Stimulated activated CD4-positive, alpha-beta T cell treated with anti-CD3 and anti-CD28 coated beads, TNF-alpha, amount 100 ng/mL, for 1 hour (primary cell): ENCODE measurements at places on chromosomes 11 and 22.

DNA sequence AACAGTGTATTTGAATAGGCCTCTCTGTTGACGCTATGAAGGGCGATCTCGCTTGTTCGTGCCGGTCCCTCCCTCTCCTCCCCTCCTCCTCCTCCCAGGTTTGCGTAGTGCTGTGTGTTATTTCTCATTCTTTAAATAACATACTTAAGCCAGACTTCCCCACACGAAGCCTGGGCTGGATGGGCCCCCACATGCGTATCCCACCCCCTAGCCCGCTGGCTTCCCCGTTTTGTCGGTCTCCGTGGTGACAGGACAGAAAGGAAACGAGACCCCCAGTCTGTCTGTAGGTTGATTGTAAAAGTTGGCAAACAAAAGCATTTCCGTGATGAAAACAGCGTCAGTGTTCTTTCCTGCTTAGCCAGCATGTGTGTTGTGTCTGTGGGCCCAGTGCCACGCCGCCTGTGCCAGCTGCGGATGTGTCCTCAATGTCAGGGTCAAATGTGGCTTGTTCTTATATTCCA is 27.3 kb downstream of the FAM118A start:
- DNase-seq = no peak

DNA sequence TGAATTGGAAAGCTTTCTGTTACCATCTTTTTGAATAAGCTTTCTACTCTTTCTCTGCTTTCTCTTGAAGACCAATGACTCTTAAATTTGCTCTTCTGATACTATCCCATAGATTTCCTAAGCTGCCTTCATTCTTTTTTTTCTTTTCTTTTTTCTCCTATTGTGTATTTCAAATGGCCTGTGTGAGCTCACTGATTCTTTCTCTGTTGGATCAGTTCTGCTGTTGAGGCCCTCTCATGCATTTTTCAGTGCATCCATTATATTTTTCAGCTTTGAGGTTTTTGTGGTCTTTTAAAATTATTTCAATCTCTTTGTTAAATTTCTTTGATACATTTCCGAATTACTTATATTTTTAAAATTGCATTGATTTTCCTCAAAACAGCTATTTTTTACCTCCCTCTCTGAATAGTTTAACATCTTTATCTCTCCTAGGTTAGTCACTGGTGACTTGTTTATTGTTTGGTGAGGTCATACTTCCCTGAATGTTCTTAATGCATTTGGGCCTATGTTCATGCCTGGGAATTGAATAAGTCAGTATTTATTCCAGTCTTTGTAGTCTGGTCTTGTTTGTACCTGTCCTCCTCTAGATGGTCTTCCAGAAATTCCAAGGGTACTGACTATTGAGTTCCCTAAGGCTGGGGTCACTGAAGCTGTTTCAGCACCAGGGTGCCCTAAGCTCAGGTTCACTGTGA is 110.6 kb upstream of the SERPIND1 start:
- no peak for DNase-seq

DNA sequence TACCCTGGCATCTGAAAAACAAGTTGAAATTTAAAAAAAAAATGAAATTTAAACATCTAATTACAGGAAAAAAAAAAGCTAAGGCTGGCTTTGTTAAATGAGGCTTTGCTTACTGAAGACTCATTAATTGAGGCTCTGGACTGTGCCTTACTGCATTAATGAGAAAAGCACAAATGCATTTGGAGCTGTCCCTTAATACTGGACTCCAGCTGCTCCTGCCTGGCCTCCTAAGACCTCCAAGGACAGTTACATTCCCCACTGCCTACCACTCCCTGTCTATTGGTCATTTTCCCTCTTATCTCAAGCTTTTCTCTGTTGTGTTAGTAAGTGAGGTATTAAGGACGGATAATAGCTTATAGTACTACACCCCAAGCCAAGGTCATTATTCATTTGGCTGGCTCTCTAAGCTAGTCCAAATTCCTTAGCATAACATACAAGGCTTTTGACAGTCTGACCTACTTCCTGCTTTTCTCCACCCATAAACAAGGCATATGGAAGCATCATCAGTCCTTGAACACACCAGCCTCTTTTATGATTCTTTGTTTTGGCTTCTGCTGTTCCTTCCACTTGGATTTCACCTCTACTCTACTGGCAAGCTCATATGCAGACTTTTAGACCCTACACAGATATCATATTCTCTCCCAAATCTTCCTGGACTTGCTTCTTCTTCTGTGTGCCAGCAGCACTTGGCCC is 62.5 kb downstream of the USP35 start:
- DNase-seq = no peak

DNA sequence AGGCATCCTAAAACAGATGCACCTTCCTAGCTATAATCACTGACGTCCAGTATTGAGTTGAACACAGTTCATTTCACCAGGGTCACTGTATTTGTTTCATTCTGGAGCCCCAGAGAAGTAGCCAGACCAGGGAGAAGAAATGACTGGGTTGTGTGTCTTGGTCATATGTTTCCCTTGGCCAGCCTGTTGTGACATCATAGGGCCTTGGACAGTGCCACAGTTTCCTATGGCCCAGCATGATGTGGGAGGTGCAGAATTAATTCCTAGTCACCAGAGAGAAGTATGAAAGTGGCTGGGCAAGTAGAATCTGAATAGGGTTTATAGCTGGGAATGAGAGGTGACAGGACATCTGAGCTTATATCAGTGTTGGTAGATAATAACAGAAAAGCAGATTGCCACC is 84.0 kb upstream of the ZBED5 start:
- DNase-seq = no peak

GRCh38 chr22:20033045-20033706 is 12.3 kb downstream of the TANGO2 start:
- DNase-seq = no peak

DNA sequence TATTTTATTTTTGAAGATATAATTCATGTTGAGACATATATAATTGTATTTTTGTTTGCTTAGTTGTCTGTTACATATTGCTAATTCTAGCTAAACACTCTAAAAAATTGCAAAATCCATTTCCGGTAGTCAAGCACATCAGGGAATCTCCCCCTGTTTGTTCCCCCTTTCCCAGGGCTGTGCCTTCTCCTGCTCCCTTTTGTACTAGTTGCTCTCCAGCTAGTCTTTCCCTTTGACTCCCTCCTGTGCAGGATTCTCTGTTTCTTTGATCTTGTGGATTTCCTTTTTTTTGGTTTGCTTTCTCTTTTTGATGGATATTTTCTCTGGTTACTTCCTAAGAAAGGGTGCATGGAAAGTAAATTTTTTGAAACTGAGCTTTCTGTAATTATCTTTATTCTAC is 188.1 kb upstream of the PLET1 start:
- DNase-seq = no peak

DNA sequence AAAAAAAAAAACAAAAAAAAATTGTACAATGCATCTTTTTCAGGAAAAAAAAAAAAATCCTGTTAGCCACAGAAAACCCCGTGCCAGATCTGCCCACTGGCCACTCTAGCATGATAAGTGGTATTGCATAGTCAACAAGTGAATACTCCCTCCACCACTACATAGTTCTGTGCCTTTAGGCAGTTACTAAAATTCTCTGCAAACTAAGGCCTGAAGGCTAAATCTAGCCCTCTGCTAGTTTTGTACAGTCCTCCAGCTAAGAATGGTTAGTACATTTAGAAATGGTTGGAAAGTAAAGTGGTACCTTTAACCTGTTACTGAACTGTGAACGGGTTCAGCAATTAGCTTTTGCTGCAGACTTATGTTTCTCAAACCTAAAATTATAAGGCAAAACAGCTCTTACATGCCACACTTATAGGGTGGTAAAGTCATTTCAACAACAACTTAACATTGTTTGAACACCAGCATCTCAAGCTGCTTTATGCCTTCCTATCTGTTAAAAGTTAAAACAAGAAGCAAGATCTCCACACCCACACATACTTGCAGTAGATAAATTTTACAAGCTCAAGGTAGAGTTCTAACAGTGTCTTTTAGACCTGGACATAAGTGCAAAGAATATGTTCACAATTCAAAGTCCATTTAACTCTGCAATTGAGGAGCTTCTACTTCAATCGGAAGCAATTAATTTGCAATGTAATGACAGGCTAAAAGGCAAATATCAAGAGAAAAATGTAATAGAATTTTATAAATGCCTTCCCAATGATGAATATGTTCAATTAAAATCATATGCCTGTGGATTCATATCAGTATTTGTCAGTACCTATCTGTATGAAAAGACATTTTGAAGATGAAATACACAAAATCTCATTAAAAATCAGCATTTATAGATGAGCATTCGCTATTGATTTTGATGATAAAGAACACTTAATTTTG is 7.3 kb downstream of the C11orf71 start:
- DNase-seq = no peak

- no peak for DNase-seq
Observed at GRCh38 chr22:33652615-33653014, 267.7 kb downstream of the LARGE1 start.

DNA sequence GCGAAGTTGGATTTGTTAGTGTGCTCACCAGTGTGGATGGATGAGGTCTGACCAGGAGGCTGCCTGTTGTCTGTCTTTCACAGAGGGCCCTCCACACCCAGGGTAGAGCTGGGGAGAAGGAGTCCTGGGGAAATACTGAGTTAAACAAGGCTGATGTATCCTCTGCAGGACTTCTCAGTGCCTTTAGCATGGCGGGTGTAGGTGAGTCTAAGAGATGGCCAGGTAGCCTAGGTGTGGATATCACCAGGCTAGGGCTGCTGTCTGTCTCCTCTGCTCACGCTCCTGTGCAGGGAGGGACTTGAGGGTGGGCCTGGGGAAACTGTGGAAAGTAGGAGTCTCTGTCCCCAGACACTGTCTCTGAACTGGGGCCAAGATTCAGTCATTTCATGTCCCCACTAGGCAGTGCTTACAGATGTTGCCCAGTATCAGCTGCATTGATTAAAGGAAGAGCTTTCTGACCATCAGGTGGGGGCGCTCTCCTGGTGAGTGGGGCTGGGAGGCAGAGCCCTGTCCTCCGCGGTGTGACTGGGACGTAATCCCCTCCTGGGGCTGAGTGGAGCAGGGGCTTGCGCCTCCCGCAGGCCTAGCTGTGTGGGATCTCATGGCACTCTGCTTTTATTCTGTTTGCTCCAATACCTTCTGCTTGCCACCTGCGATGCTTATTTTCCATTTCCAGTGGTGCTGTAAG is 35.5 kb upstream of the CCDC188 start:
- no peak for DNase-seq

DNA sequence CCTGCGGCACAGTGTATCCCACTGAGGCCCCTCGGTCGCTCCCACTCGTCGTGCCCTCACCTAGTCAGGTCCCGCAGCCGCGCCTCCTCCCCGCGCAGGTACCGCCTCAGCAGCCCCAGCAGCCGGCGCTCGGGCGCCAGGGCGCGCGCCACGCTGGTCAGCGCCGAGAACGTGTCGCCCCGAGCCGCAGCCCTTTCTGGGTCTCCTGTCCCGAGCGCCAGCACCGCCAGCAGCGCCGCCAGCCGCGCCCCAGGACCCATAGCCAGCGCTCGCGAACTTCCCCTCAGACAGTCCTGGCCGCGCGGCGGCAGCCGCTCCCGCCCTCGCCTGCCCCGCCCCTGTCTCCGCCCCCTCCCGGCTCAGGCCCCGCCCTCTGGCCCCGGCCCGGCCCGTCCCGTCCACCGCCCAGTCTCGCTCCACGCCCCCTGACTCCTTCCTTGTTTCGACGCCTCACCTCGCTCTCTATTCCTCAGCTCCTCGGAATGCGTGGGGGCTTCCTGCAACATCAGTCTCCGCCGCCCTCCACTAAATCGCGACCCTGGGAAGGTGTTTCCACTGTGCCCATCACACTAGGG is at the start of gene P4HA3:
P4HA3 (minus strand) TSS at position 289 of the 575 bp plus-strand sequence; CDS start at position 260, 29 bp downstream.
- DNase-seq = peak; percentile 54

DNA sequence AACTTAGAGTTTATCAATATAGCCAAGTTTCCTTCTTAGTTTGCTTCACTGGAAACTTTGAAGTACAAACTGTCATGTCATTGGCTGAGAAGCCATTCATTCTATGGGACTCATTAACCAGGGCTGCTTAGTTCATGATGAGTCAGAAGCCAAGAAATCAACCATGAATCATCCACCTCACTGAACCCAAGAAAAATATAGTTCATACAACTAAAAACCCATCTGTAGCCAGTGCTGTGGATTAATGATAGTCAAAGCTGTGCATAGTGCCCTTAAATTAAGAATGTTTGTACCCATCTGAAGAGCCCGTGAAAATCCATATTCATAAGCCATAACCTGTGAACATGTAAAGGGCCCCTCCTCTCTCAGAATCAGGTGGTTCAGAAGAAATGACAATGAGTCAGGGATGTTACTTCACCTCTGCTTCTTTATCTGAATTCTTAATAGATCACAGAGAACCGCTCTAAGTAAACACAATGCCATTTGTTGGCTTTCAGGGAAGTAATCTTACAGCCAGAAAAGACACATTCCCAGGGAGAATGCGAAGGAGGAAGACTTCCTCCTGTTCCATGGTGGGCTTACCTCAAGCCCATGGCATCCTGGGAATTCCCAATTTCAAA is 25.4 kb downstream of the MMP20 start:
- DNase-seq = no peak

- DNase-seq = no peak
Observed at GRCh38 chr22:22838148-22838786, 49.3 kb upstream of the IGLL5 start.

- no peak for DNase-seq
Observed at GRCh38 chr11:9633679-9634078, 30.2 kb upstream of the SWAP70 start.

GRCh38 chr11:86922225-86922624 is 33.0 kb downstream of the FZD4 start:
- no peak for DNase-seq
